Fibroblast of skin of right biceps (primary cell): ENCODE measurements at places on chromosomes 16 and 17.

DNA sequence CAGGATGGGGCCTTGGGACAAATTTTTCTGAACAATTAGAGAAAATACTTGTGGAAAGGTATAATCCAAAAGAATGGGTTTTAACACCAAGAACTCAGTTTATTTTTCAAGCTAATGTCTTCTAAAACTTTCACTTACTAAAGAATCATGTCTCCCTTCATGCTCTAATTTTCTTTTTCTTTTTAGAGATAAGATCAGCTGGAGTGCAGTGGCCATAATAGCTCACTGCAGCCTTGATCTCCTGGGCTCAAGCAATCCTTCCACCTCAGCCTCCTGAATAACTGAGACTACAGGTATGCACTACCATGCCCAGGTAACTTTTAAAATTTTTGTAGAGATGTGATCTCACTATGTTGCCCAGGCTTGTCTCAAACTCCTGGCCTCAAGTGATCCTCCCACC is 5.5 kb downstream of the OR4D1 start:
- no peak for DNase-seq

GRCh38 chr16:12664164-12664733 is 139.4 kb downstream of the CPPED1 start:
- no peak for DNase-seq

- no peak for DNase-seq
Observed at GRCh38 chr17:73647301-73647695, 3.1 kb upstream of the SDK2 start.

GRCh38 chr17:78589885-78590284 is 12.7 kb upstream of the DNAH17 start:
- no peak for DNase-seq

- DNase-seq: no peak
Observed at GRCh38 chr16:11313493-11314308, 31.6 kb upstream of the RMI2 start.

DNA sequence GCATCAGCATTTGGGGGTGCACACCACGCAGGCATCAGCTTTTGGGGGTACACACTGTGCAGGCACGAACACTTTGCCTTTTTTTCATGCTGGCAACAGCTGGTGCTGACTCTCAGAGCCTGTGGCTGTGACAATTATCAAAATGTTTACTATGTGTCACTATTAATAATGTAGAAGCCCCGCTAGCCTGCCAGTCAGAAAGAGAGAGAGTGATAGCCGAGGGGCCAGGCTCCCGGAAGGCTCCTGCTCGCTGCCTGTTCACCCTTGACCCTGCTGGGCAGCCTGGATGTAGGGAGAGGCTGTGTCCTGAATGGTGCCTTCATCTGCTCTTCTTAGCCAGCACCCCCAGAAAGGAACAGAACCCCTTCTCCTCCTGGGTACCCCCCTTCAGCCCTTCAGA is 61.9 kb downstream of the SDK2 start:
- no peak for DNase-seq

DNA sequence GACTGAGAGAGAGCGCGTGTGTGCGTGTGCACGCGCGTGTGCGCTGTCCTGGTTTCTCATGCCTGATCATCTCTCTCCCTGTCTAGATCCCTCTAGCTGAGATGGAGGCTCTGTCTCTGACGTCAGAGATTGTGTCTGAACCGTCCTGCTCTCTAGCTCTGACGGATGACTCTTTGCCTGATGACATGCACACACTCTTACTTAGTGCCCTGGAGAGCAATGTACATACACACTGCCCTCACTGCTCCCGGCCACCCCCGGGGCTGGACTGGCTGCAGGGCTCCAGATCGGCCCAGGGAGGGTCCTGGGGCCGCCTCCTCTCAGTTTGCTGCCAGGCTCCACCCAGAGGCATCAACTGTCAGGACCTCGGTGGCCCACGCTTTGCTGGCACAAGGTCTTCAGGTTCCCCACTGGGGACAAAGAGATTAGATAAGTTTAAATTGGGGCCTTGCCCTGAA is 13.1 kb upstream of the ABCC3 start:
- peak; percentile 32 for DNase-seq

DNA sequence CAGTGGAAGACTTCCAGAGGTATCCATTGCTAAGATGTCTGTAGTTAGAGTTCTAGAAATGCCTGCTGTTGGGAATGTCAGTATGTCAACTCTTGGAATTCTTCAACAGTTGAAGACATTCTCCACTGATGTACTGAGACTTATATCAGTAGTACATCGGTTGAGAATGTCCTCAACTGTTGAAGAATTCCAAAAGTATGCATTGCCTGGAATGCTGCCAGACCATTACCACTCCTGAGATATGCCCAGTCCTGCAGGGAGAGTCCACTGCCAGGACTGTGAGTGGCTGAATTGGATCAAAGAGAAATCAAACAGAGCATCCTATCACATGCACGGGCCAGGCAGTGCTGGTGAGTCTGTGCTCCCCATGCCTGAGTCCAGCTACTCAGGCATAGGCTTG is 42.0 kb downstream of the IL21R start:
- DNase-seq: peak; percentile 72

- peak; percentile 28 for DNase-seq
Observed at GRCh38 chr17:80899402-80900268, 92.0 kb upstream of the CHMP6 start.

DNA sequence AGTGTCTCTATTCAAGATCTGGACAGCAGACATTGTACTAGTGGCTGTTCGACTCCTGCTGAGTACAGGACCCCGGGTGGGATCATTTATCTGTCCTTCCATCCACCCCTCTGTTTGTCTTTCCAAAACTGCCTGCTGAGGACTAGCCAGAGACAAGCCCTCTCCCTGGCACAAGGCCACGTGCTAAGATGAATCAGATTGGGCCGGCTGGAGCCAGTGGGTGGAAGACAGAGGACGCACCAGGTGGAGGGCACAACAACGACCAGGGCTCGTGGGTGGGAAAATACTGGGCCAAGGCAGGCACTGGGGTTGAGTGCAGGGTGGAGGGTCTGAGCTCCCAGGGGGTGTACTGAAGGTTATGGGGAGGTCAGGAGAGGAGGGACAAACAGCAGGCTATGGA is 1.4 kb upstream of the CA7 start:
- DNase-seq: no peak

DNA sequence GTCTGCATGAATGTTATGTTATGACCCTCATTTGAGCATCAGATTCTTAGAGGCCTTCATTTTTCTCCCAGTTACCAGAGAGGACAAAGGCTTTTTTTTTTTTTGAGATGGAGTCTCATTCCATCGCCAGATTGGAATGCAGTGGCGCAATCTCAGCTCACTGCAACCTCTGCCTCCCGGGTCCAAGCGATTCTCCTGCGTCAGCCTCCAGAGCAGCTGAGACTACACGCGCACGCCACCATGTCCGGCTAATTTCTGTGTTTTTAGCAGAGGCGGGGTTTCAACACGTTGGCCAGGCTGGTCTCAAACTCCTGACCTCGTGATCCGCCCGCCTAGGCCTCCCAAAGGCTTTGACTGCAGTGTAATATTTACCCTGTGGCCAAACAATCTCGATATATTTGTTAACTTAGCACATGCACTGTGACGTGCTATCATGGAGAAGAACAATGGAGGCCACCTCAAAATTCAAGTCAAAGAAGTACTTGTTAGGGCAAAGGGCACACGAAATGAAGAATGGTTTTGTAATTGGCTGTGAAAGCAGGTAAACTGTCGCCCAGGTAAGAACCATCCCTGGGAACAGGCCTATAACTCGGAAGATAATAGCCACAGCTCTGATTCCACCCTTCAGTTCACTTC is 303.4 kb downstream of the SLC39A11 start:
- DNase-seq: peak; percentile 63

- no peak for DNase-seq
Observed at GRCh38 chr16:70711211-70712031, 25.6 kb upstream of the MTSS2 start.

- no peak for DNase-seq
Observed at GRCh38 chr17:82474223-82475010, 15.9 kb downstream of the NARF start.

DNA sequence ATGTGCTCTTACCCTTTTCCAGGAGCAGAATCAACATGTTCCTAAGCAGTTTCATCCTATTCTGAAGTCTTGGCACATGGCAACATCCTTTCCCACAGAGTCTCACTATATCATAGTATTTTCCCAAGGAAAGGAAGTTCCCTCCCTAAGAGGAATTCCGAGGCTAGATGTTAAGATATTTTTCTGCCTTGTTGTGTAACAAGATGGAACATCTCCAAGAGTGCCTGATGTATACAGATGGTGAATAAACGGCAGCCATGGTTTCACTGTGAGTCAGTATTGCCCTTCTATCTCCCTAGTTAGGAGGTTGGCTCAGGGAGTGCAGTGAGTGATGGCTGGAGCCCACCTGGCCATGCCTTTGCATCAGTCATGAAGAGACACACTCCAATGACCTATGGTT is 48.2 kb downstream of the SPACA3 start:
- peak; percentile 77 for DNase-seq

DNA sequence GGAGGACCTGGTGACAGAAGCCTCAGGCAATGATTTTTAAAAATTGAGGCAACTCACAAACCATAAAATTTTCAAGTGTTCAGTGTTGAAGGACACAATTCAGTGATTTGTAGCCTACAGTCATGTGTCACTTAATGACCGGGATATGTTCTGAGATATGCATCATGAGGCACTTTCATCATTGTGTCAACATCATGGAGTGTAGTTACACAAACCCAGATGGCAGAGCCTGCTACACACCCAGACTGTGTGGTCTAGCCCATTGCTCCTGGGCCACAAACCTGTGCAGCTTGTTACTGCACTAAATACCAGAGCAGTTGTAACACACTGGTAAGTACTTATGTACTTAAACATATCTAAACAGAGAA is 1.6 kb downstream of the PRSS41 start:
- DNase-seq: no peak

DNA sequence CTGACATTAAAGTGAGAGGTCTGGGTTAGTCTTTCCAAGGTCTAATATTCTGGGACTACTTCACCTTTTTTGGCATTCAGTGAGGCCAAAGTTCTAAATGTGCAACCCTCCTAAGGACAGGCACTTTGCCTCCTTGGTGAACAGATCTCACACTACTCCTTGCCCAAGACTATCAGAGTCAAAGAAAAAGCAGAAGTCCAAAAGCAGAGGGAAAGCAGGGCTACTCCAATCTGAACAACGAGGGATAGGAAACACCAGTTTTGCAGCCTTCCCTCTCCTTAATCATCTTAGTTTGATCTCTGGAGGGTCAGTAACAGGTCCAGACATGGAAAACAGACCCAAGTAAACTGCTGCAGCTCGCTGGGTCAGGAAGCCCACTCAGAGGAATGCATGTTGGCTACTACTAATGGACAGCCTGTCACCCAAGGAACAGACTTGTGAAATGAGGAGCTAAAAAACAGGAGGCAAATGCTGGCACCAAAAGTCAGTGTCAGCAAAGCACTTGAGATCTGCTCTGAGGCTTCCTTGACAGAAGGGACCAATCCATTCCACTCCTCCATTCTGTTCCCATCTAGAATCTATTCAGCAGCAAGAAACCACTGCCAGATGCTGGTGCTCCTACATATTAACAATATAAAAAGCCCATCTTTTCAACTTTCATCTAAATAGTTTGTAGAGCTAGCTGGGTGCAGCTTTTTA is 29.9 kb downstream of the DCUN1D3 start:
- no peak for DNase-seq

- no peak for DNase-seq
Observed at GRCh38 chr17:75844530-75845057, 390 bp upstream of the UNC13D start.

DNA sequence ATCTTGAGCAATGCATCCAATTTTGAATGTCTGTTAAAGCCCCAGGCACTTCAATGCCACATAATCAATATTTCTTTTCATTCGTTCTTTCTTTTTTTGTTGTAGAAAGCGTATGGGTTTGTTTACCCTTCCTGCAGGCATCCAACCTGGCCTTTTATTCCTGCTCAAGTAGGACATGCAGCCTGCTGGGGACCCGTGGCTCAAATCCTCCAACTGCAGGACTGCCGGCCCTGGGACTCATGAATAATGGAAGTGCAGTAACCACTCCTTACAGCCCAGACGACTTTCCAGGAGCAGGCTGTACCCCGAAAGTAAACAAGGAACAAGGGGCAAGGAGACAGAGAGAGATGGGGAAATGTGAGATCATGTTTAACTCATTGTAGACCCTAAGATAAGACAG is 126.4 kb downstream of the SALL1 start:
- no peak for DNase-seq

DNA sequence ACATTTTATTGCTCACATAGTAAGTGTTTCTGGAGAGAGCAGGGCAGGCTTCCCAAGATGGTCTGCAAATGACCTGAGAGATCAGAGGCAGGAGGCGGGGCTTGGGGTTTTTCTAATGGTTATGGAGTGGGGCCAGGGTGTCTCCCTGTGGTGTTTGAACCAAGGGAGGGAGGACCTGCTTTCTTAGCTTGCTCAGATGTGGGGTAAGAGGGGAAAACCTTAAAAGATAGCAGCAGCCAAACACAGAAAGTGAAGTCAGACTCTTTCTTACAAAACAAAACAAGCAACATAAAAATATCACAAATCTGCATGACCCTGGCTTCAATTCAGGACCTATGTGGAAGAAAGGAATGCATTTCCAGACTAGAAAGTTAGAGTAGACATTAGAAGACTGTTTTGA is 22.9 kb upstream of the DNAJA2 start:
- DNase-seq: no peak

GRCh38 chr17:6439951-6440350 is 4.3 kb upstream of the PIMREG start:
- DNase-seq: no peak

- DNase-seq: no peak
Observed at GRCh38 chr16:51557670-51558069, 406.6 kb upstream of the SALL1 start.

- no peak for DNase-seq
Observed at GRCh38 chr17:63156986-63157385, 191.0 kb downstream of the TANC2 start.

DNA sequence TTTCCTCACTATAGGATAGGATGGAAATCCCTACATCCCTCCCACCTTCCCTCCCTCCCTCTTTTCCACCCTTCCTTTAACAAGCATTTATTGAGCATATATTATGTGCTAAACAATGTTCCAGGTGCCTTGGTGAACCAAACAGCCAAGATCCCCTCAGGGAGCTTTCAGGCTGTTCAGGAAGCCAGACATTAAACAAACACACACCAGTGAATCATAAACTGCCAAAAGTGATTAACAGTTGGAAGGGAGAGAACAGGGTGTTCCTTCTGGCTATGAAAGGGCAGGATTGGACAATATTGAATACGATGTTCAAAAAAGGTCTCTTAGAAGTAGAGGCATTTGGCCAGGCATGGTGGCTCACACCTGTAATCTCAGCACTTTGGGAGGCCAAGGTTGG is 22.8 kb upstream of the CNEP1R1 start:
- no peak for DNase-seq

GRCh38 chr17:55576237-55576995 is 65.2 kb upstream of the SMIM36 start:
- peak; percentile 88 for DNase-seq

DNA sequence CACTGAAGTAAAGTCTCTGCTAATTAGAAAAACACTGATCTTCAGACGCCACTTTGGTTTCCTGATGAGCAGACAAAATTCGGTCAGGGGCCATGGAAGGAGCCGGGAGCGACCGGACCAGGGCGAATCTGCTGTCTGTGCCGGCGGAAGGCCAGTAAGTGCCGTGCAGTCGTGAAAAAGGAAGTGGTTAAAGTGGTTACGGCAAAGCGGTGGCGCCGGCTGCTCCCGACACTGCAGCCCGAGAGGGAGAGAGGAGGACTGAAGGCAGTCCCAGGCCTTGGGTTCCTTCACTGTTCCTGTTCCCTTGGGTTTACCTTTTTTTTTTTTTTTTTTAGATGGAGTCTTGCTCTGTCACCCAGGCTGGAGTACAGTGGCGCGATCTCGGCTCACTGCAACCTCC is 17.3 kb upstream of the HEXD start:
- DNase-seq: peak; percentile 58

GRCh38 chr17:82937411-82938371 is 97.9 kb upstream of the ZNF750 start:
- no peak for DNase-seq

- no peak for DNase-seq
Observed at GRCh38 chr17:19911033-19911432, 43.3 kb upstream of the ULK2 start.
